Posterior vena cava (tissue), 2 donors: ENCODE measurements at places on chromosomes 7 and 10. TPM values are rescaled to one million over a fixed set of nuclear protein-coding genes. Genes with fewer than 3 reads are reported as not detected.

DNA sequence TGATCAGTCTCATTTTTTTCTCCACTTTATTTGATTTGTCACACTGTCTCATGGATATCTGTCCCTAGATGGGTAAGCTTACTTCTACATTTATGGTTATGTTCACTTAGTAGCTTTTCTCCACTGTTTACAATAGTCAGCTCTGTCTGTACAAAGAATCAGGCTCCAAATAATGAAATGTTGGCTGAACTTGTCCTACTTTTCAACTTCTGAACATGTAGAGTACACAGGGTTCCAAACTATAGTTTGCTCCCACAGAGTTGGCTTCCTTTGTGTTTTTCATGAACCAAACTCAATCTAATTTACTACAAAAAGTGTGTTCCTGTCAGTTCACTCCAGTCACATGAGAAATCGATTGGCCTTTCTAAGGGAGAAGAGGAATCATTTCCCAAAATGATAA is 175.0 kb downstream of the CCDC71L start:
- no peak for DNase-seq

DNA sequence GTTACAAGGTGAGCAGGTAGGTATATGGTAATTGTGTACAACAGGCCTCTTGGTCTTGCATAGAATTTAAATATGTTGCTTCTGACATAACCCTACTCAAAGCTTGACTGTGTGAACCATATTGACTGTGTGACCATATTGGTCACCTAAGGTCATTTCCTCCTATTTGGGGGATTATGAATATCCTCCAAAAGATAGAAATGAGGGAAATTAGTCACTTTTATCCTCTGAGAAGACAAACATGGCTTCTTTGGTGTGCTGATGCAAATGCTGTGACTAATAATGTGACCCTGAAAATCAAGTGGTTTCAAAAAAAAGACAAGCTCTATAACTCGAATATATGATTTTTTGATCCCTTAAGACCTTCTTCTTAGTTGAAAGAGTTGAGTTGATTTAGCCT is 27.9 kb downstream of the IFIT5 start:
- DNase-seq: no peak

GRCh38 chr10:62017491-62017870 is 116.0 kb downstream of the ARID5B start:
- no peak for DNase-seq

Gene FAM25A
- not detected for total RNA-seq
